CD4-positive, alpha-beta T cell treated with Interleukin-21 for 1 hour (primary cell): ENCODE measurements at places on chromosomes 5 and 9.

DNA sequence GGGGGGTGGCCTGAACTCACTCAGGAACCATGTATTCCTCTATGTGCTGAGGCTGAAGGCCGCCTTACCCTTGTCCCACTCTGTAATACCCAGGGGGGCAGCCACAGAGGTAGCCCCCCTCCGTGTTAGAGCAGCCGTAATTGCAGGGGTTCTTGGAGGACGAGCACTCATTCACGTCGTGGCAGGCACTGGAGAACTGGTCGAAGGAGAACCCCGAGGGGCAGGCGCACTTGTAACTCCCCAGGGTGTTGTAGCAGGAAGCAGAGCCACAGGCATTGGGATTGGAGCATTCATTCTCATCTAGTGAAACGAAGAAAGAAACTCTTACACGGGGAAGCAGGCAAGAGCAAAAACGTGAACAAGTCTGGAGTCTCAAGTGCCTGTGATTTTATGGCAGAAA lies 179.8 kb downstream of the SLC12A2 start:
- no peak for DNase-seq

DNA sequence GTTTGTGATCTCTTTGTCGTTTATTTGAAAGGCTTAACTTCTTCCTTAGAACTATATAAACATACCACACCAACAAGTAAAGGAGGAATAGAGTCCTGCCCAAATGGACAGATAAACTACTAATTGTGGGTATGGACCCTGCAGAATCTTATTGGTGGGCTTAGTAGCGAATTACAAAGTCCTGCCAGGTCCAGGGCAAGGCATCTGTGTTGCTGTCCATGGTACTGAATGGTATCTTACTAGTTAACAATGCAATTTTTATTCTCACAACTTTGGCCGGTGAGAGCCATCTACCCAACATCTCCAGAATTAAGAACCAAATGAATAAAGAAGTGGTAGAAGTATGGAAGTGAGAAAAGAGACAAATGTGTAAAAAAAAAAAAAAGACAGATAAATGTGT lies 1782.4 kb upstream of the WWC1 start:
- no peak for DNase-seq

DNA sequence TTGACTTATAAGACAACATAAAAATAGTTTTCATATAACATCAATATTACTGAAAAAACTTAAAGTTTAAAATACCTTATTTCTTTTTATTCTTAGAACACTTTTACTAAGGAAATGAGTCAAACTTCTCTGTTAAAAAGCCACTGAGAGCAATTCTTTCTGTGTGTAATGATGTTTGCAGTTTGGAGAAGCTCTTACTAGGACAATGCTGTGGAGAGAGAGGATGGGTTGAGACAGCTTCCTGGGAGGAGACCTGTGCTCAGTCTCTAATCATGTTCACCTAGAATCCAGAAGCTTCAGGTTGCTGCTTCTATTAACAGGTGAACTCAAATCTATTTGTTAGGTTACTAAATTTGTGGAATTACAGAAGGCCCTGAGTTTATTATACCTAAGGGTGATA lies 198.5 kb downstream of the DNAH5 start:
- DNase-seq, result no peak

DNA sequence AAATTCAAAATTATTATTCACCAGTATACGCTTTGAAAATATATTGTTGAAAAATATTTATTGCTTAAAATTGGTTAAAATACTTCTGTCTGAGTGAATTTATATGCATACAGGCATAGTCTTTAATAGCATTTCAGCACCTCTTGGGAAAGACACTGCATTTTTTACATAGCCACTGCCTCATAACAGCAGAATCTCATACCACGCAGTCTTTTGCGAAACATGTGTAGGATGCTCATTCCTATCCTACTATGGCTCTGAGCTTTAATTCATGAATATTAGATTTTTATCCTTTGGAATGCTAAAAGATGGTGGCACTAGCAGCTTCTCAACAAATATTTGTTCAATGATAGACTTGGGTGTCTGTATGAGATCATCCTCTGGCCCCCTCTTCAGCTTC lies 94.0 kb upstream of the SH3GL2 start:
- no peak for DNase-seq

GRCh38 chr9:89874351-89875321 lies 269.8 kb downstream of the GADD45G start:
- no peak for DNase-seq
